Right atrium auricular region (tissue), 2 donors: ENCODE measurements at places on chromosomes 12 and 14. TPM values are rescaled to one million over a fixed set of nuclear protein-coding genes. Genes with fewer than 3 reads are reported as not detected.

OASL gene
- total RNA-seq: not detected

DACT1 gene
- total RNA-seq: 3.5 TPM

VRTN gene
- not detected for total RNA-seq

- H3K27me3 ChIP-seq: no peaks in the 10 kb centered on the region
- H3K4me1 ChIP-seq: no peaks in the 10 kb centered on the region
- H3K4me3 ChIP-seq: no peak overlapping the region
- H3K36me3 ChIP-seq: no peaks in the 10 kb centered on the region
These were observed 215.8 kb downstream of the PCNX1 start for GRCh38 chr14:71122866-71123565.

DNA sequence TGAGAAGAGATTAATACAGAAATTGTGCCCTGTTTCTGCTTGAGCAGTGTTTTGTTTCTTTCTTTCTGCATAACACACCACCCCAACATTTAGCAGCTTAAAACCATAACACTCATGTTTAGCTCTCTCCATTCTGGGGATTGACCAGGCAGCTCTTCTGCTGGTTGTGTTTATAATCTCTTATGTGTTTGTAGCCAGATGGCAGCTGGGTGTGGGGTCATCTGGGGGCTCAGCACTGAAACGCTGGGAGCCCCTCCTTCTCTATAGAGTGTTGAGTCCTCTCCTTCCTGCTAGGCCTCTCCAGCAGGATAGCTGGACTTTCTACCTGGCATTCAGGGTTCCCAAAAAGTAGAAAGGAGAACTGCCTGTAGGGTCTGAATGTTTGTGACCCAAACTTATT lies 270.6 kb downstream of the TTC8 start:
- H3K27ac ChIP-seq: no peak overlapping the region
- H3K27me3 ChIP-seq: no peaks in the 10 kb centered on the region
- no peaks in the 10 kb centered on the region for H3K36me3 ChIP-seq

- no peaks in the 10 kb centered on the region for H3K36me3 ChIP-seq
- no peak overlapping the region for H3K4me3 ChIP-seq
- H3K4me1 ChIP-seq: no peaks in the 10 kb centered on the region
- no peaks in the 10 kb centered on the region for H3K27me3 ChIP-seq
These were observed 7.1 kb upstream of the MYF6 start for GRCh38 chr12:80700327-80700726.

GRCh38 chr12:127238107-127238506 lies 1028.9 kb upstream of the TMEM132C start:
- no peak overlapping the region for H3K4me3 ChIP-seq
- no peak overlapping the region for H3K27ac ChIP-seq
- H3K27me3 ChIP-seq: no peaks in the 10 kb centered on the region
